ENCODE measurements at places on chromosomes 13 and 19.

GRCh38 chr13:73934215-73934641, 200.0 kb downstream of the KLF12 start:
- DNase-seq = peak; percentile 16

DNA sequence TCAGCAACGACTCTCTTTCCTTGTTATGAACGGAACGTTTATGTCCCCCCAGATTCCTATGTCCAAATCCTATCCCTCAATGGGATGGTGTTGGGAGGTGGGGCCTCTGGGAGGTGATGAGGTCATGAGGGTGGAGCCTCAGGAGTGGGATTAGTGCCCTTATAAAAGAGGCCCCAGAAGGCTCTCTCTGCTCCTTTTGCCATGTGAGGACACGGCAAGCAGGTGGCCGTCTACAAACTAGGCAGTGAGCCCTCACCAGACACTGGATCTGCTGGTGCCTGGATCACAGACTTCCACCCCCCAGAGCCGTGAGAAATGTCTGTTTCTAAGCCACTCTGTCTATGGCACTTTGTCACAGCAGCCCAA, 53.2 kb downstream of the EPS15L1 start:
- DNase-seq = no peak

GRCh38 chr19:31960474-31960873, 384.9 kb upstream of the ZNF507 start:
- no peak for DNase-seq

- DNase-seq = peak; percentile 77
Observed at GRCh38 chr19:51097166-51097738, 11.0 kb downstream of the CTU1 start.

- peak; percentile 75 for DNase-seq
Observed at GRCh38 chr13:82747958-82748357, 1134.3 kb downstream of the SLITRK1 start.

- DNase-seq = no peak
Observed at GRCh38 chr13:30319655-30320054, 12.3 kb upstream of the KATNAL1 start.

GRCh38 chr19:48512504-48513288, 1.1 kb upstream of the LMTK3 start:
- DNase-seq = no peak

GRCh38 chr19:51258165-51259160, 7.6 kb downstream of the SIGLECL1 start:
- DNase-seq = no peak

GRCh38 chr19:679418-680286, 3.5 kb downstream of the FSTL3 start:
- DNase-seq = peak; percentile 76

DNA sequence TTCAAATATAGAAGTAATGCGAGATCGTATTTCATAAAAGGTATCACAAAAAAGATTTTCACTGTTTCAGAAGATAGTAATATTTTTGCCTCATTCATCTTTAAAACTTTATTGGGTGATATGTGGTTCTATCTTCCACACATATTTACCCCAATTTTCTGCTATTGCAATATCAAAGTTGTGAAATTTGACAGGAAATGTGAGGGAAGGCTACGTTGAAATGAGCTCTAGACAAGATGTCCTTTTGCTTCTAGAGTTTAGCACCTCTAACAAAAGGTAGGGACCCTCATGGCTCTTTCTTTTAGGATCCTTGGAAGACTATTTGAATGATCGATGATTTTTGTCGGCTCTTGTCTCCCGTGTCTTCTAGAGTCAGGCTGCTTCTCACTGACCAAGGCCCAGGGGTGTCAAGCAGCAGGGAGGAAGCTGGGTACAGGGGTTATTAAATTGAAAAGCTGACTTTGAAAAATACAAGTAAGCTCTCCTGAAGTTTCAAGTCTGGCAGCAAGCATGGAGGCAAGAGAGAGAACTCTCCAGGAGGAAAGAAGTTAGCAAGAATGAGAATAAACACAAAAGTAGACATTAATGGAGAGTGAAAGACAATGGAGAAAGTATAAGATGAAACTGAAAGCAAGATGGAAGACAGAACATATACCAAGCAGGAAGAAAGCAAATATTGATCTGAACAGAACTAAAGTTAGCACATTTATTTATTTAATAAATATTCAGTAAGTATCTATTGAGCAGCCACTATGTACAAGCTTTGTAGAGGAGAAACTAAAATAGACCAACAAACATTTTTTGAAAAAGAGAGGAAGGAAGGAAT, 73.4 kb downstream of the RUBCNL start:
- no peak for DNase-seq

- DNase-seq = peak; percentile 18
Observed at GRCh38 chr13:72458701-72459100, 268.7 kb downstream of the MZT1 start.

- DNase-seq = no peak
Observed at GRCh38 chr13:109873351-109874123, 87.2 kb upstream of the IRS2 start.

- no peak for DNase-seq
Observed at GRCh38 chr13:112905619-112905989, 63.4 kb upstream of the MCF2L start.

DNA sequence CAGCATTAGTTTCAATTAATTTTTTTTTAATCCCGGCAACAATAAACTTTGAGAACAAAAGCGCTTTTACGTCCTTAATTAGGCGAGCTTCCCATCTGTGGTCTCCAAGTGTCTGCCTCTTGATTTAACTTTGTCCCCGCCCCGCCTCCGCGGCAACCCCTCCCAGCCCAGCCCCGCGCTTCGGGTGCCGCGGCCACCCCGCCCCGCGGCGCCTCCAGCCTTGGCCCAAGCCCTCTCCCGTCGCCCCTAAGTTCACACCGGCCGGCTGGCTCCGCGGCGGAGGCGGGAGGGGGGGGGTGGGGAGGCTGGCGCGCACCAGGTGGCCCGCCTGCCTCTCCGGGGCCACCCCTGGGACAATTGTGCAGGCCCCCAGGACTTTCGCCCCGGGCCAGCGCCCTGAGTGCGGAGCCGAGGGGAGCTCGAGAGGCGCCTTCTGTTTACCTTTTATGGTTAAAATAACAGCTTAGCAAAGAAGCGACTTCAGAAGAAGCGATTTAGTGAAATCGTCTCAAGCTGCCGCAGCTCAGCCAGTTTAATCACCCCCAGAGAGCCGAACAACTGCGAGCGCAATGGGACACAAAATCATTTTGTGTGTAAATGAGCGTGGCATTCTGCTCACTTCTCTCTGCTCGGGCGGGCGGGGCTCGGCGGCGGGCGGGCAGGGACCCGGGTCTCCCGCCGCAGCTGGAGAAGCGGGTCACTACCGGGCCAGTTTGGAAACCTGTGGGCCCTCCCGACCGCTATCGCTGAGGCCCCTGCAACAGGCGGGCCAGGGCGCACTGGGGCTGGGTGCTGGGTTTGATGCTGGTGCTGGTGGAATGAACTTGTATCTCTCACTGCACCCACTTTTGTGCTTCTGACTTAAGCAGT, 1.4 kb downstream of the KCTD15 start:
- DNase-seq = peak; percentile 70

DNA sequence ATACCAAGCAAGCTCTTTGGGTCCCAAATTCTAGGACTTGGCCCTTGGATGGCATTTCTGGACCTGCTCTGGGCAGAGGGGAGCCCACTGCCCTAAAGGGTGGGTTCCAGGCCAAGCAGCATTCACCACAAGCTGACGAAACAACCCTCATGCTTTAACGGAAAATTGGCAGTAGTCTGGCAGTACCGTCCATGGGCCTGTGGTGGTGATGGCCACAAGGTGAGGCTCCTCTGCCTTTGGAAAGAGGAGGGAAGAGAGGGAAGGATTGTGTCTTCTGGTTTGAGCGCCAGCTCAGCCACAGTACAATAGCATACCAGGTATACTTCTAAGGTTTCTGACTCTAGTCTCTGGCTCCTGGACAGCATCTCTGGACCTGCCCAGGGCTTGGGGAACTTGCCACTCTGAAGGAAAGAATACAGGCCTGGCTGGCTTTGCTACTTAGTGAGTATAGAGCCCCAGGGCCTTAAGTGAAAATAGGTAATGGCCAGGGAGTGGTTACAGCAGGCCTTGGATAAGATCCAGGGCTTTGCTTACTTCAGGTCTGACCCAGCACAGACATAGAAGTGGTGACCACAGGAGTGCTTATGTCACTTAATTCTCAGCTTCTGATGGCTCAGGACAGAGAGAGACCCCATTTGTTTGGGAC, 595.5 kb downstream of the LMO7 start:
- DNase-seq = no peak

- no peak for DNase-seq
Observed at GRCh38 chr13:110885966-110886869, 28.7 kb downstream of the ANKRD10 start.

DNA sequence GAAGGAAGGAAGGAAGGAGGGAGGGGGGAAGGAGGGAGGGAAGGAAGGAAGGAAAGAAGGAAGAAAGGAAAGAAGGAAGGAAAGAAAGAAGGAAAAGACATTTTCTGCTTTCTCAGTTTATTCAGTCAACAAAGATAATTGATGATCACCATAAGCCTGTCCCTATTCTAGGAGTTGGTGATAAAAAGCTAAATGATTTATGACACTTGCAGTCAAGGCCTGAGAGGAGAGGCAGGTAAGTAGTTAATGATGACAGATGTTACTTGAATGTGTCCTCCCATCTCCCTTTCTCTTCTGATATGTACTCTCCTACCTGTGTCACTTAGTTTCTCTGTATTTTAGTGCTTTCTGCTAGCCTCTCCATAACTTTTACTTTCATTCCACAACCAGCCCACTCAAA, 141.3 kb downstream of the SLITRK6 start:
- no peak for DNase-seq

GRCh38 chr19:51338563-51339312, 3.2 kb downstream of the VSIG10L start:
- peak; percentile 70 for DNase-seq

DNA sequence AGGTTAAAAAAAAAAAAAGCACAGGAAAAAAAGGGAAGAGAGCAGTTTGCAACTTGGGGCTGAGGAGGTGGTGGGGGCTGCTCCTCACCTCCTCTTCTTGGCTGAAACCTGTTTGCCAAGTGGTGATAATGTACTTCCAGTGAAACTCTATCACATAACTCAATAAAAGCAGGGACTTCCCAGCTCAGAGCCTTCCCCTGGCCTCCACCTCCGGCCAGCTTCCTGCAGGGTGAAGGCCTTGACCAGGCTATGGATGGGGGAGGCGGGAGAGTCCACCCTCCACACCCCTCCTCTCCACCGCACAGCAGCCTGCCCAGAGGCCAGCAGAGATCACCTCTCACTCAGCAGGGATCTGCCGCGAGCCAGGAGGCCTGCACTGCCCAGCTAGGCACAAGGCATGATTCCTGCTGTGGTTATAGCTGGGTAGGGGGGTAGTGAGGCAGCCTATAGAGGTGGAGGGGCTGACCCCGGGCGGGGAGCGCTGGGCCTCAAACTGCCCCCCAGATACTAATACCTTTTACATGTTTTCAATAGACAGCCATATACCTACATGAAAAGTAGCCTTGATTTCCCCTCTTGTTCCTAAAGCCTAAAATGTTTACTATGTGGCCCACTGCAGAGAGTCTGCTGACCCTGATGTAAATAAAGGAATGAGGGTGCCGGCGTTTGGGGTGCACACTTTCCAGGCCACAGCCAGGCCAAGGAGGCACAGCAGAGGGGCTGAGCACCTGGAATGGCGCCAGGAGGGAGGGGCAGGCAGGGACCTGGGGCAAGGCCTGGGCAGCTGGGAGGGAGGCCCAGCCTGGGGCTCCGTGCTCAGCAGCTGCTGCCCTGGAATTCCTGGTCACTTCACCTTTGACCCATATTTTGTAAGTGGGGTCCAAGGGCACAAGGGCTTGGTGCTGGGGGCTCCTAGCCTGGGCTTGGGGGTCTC, 10.3 kb downstream of the ZNF787 start:
- DNase-seq = no peak

DNA sequence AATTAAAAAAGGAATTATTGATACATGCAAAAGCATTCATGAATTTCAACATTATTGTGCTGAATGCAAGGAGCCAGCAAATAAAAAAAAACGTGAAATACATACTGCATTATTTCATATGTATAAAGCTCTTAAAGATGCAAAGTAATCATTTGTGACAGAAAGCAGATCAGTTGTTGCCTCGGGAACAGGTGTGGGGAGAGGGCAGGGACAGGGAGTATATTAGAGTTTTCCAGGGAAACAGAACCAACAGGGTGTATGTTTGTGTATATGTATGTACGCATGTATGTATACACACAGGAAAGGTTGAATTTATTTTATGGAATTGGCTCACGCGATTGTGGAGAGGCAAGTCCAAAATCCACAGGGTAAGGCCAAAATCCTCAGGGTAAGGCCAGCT, 502.9 kb upstream of the ARGLU1 start:
- no peak for DNase-seq
